ENCODE measurements at places on chromosomes 6 and 20.
A peak's percentile ranks its signal among the peaks of the same experiment; 100 is the strongest.

DNA sequence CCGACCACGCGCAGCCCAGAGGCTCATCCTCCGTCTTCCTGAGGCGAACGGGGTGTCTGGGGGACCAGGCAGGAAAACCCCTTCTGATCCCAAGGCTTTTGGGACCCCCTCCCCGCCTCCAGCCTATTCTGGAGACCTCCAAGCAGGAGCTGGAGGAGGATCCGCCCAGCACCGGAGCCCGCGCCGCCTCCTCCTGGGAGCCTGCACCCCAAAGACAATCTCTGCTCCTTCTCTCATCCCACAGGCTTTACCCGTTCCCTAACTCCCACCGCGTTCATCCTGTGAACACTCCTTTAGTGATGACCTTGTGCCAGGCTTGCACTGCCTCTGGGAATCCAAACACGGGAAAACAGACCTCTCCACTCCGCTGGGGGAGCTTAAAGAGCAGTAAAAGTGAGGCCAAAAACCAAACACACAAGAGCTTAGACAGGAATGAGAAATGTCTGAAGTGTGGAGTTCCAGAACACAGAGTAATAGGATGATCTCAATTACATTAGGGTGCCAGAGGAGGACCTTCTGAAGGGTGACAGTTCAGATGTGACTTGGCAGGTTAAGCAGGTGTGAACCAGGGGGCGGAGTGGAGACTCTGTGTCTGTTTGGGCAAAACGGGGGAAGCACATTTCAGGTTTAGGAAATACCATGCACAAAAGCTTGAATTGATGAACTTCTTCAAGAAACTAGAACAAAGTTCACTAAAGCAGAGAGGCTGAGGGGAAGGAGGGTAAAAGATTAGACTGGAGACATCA, 7.6 kb downstream of the HLA-DRB5 start:
- no peak for DNase-seq

DNA sequence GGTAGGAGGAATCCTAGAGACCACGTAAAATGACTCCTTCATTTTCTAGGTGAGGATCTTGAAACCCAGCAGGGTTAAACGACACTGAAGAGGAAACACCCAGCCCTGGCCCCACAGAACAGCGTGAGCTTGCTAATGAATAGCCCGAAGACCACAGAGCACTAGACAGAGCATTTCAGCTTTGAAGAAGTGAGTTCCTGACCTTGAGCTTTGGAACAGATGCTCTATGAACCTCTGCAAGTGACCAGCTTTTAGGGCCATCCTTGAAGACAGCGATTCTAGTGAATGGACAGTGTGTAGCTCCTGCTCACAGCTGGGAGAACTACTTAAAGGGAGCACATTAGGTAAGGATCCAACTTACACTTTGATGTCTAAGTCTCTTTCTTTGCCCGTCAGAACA, 74.0 kb upstream of the FRMD1 start:
- no peak for DNase-seq

- DNase-seq = peak; percentile 38
These were observed 67.5 kb upstream of the COL21A1 start for GRCh38 chr6:56314683-56315523.

DNA sequence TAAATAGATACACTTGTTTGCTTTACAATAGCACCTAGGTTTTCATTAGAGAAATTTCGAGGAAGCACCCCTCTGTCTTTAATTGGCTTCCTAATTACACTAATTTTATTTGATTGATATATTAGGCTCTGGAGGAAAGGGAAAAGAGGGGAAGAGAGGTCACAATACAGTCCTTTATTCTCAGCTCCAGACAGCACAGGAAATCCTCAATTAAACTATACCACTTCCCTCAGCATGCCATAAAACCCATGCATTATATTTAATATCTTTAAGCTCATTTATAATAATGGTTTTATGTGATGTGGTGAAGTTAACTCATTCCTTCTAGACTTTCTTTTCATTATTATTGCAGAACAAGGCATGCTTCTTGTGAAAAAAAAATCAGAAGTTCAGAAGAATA, 17.7 kb upstream of the PDE7B start:
- no peak for DNase-seq

DNA sequence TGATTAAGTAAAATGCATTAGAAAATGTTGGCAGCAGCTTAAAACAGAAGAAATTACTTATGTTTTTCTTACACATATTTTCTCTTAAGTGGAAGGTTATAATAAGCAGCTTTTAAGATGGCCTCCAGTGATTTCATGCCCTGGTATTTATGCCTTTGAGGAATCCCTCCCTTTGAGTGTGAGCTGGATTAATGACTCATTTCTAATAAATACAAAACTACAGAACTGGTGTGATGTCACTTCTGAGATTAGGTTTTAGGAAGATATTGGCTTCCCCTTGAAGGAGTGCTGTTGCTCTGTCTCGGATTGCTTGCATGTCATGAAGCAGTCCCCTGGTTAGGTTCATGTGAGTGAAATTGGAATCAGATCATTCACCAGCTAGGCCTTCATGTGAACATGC, 143.2 kb upstream of the EPHA7 start:
- no peak for DNase-seq

GRCh38 chr6:3426927-3427686, 29.7 kb downstream of the SLC22A23 start:
- DNase-seq = no peak

DNA sequence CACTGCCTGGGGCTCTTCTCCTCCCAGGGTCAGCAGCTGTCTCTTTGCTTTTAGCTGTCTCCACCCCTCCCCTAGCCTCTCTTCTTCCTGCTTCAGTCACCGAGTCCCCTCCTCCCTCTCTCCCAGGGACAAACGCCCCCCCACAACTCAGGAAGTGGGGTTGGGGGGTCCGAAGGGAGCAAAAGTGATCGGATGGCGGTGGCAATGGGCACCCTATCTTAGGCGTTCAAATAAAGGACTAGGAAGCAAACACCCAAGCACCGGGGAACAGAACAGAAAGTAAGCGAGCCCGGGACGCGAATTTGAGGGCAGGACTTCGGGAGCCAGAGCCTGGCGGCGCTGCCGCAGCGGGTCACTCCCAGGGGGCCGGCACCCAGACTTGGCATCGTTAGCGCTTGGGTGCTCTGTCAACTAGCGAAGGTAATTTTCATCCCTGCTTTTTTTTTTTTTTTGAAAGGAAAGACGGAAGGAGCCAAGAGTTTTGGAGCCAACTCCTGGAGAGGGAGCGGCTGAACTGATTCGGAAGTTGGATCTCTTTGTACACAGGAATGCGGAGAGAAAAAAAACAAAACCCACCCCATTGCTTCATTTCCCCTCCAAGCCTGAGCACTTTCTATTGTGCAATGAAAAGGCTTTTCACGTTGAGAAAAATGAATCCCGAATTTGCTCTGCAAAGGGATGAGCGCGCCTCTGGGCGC, 815 bp upstream of the ITPR3 start:
- DNase-seq = peak; percentile 78

DNA sequence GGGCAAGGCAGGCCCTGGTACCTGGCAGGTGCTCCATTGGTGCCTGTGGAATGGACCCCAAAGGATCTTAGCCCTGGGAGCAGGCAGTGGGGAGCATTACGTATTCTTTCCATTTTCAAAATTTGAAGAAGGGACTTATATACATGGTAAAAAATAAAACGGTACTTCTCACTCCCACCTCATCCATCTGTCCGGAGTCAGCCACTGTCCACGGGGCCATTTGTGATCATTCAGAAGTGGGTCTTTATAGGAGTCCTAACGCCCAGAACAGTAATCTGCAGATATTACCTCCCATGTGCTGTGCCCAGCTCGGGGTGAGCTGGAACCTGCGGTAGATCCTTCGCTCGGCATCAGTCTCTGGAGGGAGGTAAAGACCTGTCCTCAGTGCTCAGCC, 110.4 kb downstream of the SYCP2 start:
- no peak for DNase-seq

GRCh38 chr20:1125277-1125676, 6.9 kb downstream of the PSMF1 start:
- no peak for DNase-seq

GRCh38 chr6:150204705-150205472, 62.0 kb downstream of the PPP1R14C start:
- DNase-seq = no peak

GRCh38 chr20:23613676-23614075, 8.0 kb upstream of the CST9 start:
- no peak for DNase-seq

DNA sequence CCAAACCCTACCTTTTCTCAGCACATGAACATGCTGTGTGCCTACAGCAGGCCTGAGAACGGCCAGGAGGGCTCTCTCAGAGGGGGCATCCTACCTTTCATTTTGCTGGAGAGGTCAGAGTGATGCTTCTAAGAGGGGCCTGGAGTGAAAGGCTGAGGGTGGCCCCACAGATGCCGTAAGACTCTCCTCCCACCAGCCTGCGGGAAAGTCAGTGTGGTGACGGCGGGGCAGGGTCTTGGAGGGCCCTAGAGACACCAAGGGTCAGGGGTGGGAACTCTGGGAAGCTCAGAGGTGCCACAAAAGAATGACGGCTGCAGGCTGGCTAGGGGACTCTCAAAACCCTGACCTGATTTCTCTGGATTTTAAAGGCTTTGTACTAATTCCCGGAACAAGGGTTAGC, 107.6 kb downstream of the SLC23A2 start:
- DNase-seq = no peak

DNA sequence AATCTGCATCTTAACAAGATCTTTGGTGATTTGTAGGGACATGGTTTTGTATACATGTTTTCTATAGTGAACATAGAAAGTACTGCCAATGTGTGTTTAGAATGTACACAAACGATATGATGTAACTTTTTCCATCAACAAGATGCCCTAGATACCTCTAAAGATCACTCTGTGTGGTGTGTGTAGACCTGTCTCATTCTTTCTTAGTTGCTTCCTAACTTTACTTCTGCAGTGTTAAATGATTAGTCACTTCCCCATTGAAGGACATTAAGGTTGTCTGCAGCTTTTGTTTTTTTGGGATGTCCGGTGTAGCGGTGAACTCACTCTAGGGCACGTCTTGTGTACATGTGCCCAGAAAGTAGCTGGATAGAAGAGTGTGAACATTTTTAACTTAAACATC, 35.9 kb downstream of the CDYL start:
- DNase-seq = no peak

GRCh38 chr6:149169761-149170511, 147.6 kb upstream of the TAB2 start:
- DNase-seq = no peak

DNA sequence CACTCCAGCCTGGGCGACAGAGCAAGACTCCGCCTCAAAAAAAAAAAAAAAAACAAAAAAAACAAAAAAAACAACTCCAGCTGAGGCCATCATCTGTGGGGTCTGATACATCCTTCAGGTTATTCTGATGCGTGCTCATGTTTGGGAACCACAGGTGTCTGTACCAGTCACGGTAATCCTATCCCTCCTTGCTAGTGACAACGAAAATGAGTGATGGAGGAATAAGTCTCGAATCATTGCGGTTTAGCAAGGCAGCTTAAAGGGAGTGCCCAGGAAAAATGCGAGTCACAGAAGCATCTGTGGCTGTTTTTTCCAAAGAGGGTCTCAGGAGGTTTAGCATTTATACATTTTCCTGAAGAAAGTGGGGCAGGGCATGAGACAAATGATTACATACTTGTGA, 48.8 kb downstream of the MCUR1 start:
- peak; percentile 16 for DNase-seq

DNA sequence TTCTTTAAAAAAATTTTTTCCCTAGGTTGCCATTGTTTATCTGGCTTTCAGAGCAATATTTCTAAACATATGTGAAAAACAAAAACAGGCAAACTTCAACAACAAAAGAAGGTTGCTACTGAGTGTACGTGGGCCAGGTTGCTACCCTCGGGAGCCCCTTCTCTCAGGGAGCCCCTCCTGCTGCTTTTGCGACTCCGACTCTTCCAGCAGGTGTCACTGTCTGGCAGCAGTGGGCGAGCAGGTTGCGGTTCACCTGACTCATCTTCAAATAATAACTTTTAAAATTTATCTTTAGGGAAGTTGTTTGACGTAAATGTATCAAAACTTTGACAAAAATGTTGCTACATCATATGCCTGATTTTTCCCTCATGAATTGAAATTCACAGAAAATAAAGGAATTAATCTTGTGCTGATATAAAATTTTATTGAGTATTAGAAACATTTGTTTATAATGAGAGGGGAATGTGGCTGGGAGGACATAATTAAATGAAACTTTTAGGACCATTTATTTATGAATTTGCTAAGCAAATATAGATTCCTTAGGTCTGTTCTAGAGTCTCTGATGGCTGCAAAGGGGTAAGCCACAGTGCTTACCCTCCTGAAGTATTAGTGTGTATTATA, 138.8 kb downstream of the HIVEP1 start:
- DNase-seq = no peak

GRCh38 chr6:114218437-114219340, 124.1 kb downstream of the HS3ST5 start:
- DNase-seq = no peak

GRCh38 chr6:147666255-147666654, 157.8 kb downstream of the SAMD5 start:
- DNase-seq = peak; percentile 16

DNA sequence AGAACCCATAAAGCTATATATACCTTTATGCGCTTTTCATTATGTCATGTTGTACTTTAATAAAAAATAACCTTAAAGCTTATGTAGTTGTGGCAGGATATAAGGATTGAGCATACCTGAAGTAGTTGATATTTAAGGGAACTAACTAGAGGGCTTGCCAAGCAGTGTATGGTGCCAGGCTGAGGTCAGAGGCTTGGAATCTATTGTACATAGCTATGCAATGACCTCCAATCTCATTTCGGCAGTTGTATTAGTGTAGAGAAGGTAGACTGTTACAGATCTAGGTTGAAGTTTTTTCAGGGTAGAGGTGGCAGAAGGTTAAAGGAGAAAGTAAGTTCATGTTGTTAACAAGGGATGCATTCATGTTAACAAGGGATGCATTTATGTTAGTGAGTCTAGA, 397.7 kb upstream of the HS3ST5 start:
- no peak for DNase-seq
